H1 (cell line): ENCODE measurements at places on chromosomes 13 and 19. TPM values are rescaled to one million over a fixed set of nuclear protein-coding genes. Genes with fewer than 3 reads are reported as not detected.

The TEX29 gene
- 1.1 TPM in 1 of 2 replicates, not detected in the other for total RNA-seq

The MTUS2 gene
- 0.75 and 0.80 TPM in 2 replicates for total RNA-seq

The HCN2 gene
- 3.6 and 4.0 TPM in 2 replicates for total RNA-seq

The ICAM4 gene
- total RNA-seq = 1.3 and 1.5 TPM in 2 replicates

The GIPC3 gene
- 0.96 and 1.2 TPM in 2 replicates for total RNA-seq

The MYO1F gene
- total RNA-seq = 2.2 and 4.6 TPM in 2 replicates

The ANKRD24 gene
- 14.1 and 14.5 TPM in 2 replicates for total RNA-seq
